HT1080 (cell line): ENCODE measurements at places on chromosomes 3 and 15.
A peak's percentile ranks its signal among the peaks of the same experiment; 100 is the strongest.

- DNase-seq = peak; percentile 80
Observed at GRCh38 chr3:193572426-193572908, 17.8 kb upstream of the ATP13A4 start.

- no peak for DNase-seq
Observed at GRCh38 chr3:9704347-9705322, 1.0 kb downstream of the CPNE9 start.

- peak; percentile 91 for DNase-seq
Observed at GRCh38 chr3:189664311-189664710, 33.1 kb downstream of the TP63 start.

DNA sequence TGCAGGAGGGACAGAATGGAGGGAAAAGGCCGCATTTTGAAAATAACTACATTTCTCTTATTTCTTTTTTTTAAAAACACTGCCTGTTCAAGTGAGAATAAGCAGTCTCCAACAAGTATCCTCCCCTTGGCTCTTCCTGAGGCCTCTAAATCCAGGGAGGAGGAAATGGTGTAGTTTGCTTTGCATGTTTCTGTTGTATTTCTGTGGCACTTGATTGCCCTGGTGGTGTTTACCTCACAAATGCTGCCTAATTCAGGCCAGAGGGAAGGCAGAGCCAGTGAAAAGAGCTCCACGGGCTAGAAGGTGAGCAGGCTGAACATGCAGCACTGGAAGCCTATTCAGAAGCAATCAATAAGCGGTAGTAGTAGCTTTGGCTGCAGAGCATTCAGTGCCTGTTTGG is 149.3 kb upstream of the ATP11B start:
- no peak for DNase-seq

DNA sequence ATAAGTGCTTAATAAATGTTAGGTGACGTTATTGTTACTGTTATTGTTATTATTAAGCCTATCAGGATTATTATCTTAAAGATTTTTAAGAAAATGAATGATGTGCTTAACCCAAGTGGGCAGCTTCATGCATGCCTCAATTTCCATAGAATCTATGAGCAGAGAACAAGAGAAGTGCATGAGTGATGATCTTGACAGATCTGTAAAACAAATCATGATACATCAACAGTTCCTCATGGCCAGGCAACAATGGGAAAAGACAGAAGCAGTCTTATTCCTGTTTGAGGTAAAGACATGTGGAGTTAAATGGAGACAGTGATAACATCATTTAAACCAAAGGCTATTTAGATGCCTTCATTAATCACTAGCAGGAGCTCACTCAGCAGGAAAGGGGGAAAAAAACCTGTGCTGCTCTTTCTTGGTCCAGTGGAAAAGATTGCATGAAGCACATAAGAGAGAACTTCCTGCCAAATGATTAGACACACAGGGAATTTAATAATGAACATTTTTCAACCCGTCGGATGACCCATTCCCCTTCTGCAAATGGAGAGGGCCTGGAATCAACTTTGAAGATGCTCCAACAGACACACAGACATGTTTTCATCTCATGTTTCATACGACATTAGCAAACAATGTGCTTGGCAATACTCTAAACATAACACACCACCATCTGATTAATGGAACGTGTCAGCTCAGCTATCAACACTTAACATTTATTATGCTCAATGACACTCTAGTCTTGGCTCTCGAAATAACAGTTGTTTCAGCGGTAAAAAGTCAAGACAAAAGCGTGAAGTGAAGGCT is 212.2 kb upstream of the LRRN1 start:
- no peak for DNase-seq

- DNase-seq = no peak
Observed at GRCh38 chr3:32630266-32630665, 54.7 kb upstream of the CNOT10 start.

DNA sequence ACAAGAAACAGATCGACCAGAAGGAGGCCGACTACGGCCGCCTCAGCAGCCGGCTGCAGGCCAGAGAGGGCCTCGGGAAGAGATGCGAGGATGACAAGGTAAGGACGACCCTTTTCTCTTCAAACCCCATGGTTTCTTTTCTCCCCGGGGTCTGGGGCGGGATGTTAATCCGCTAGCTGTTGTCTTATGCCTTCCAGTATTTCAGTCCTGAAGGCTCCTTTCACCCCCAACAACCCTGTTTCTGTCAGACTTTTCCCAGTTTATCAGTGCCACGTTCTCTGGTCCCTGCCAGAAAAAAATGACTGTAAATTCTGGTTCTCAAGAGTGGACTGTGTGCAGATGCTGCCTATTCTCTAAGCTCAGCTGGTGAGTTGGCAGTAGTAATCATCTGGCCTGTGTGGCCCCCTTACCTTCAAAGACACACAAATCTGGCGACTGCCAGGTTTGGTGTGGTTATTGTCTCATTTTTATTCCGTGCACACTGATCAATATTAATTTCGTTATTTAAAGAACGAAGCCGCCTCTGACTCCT is 806 bp downstream of the GOLM2 start:
- no peak for DNase-seq

GRCh38 chr3:76378789-76379188 is 593.4 kb upstream of the ZNF717 start:
- no peak for DNase-seq

GRCh38 chr3:129690406-129690805 is 83.9 kb upstream of the PLXND1 start:
- DNase-seq = peak; percentile 79

- DNase-seq = peak; percentile 69
Observed at GRCh38 chr3:138219255-138219654, 32.2 kb downstream of the ARMC8 start.

DNA sequence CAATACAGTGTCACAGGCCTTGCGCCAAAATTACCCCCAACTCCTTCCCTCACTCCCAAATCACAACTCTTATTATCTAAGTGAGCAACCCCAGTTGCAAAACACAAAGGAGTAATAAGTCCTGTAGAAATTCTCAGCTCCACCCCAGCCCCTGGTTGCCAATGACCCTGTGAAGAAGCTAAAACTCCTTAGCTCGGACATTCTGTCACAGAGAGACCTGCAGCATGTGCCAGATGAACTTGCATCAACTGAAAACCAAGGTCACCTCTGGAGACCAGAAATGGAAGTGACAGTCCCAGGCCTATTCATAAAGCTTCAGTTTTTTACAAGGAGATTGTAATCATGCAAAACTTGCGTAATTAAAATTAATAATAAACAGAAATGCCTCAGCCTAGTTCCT is 55.2 kb downstream of the RBPMS2 start:
- no peak for DNase-seq

- DNase-seq = no peak
Observed at GRCh38 chr3:156109989-156110388, 10.4 kb upstream of the KCNAB1 start.

DNA sequence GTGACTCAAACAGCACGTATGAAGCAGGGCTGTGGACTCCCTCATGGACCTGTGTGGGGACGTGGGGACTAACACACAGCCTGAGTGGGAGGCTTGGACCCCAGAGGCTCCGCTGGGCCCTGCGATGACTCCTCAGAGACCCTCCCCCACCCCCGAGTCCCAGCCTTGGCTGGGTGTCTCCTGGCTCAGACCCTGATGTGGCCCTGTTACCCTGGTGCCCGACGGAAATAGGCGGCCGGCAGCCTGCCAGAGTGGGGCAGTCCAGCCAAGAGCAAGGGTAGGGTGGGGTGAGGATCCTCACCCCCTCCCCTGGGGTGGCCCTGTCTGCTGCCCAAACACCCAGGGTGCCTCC is 15.3 kb downstream of the TNK2 start:
- no peak for DNase-seq

DNA sequence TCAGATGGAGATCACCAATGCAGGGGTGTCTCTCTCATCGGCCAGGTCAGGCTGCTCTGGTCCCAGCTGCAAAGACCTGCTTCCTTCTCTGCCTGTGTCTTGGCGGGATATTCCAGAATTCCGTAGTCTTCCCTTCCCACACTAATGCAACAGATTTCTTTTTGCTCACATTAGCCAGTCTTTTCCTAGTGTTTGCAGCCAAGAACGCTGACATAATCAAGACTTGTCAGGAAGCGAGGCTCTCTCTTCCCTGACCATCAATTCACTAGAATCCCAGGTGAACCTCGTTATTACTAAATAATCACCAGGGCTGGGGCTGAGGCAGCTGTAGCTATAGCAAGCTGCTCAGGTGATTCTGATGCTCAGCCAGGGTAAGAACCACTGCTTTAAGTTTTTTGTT is 43.2 kb upstream of the ACKR4 start:
- DNase-seq = no peak

GRCh38 chr3:42214064-42214463 is 51.9 kb downstream of the CCK start:
- no peak for DNase-seq

- DNase-seq = no peak
Observed at GRCh38 chr3:52351762-52352368, 35.7 kb downstream of the DNAH1 start.

DNA sequence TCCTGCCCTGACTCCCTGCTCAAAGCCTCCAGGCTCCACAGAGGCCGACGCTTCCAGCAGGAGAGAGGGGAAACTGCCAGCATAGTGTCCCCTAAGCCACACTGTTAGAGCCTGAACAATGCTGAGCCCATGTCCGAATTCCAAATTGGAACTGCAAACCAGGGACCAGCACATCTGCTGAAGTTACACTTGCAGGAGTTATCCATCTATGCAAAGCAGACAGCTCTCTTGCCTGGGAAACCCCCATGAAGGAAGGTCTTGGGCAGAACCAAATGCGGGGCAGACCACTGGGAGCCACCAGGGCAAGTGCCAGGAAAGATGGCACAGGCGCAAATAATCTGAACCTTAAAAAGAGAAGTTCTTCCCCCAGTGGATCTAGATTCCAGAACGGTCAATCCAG is 625 bp downstream of the LRRC15 start:
- no peak for DNase-seq

DNA sequence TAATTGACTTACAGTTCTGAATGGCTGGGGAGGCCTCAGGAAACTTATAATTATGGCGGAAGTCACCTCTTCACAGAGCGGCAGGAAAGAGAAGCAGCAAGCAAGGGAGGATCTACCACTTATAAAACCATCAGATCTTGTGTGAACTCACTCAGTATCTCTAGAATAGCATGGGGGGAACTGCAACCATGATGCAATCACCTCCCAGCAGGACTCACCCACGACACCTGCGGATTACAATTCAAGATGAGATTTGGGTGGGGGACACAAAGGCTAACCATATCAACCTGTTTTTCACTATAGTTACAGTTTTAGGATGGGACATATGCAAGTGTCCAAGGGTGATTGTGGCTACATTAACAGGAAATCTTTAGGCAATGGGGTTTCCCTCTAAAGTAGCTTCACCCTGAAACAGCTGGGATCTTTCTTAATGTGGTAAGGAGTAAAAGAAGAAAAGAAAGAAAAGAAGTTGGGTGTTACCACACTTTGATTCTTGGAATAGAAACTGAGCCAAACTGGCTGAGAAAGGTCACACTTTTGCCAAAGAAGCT is 453.8 kb downstream of the OTOL1 start:
- DNase-seq = no peak
